ENCODE measurements at places on chromosomes 13 and 19.
A peak's percentile ranks its signal among the peaks of the same experiment; 100 is the strongest.

GRCh38 chr13:41791056-41791455 is 169.9 kb downstream of the VWA8 start:
- no peak for DNase-seq

DNA sequence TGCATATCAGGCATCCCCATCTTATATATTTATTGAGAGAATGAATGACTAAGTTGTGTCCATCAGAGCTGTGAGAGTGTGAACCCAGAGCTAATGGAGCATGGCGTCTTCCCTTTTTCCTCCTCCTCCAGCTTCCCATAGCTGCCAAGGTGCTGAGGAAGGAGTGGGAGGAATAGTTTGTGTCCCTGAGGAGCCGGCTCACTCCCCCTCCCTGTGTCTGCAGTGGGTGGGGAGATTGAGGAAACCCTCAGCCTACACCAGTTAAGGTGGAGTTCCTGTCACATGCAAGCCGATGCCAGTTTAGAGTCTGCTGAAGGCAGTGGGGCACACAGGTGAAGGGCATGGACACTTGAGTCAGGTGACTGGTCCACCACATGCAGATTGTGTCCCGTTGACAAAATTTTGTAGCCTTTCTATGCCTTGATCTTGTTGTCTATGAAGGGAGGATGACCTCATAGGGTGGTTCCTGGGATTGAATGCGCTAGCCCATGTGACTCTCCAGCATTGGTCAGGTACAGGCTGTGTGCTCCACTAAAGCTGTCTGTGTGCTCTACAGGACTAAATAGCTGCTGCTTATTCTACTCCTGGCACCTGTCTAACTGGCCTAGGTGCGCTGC is 47.6 kb upstream of the GPI start:
- no peak for DNase-seq

- DNase-seq = no peak
These were observed 755 bp upstream of the RAB3A start for GRCh38 chr19:18204394-18205199.

- DNase-seq = no peak
These were observed 529.3 kb downstream of the IRS2 start for GRCh38 chr13:109256866-109257760.

- peak; percentile 97 for DNase-seq
These were observed 1.5 kb downstream of the MIR17HG start for GRCh38 chr13:91348906-91349435.

DNA sequence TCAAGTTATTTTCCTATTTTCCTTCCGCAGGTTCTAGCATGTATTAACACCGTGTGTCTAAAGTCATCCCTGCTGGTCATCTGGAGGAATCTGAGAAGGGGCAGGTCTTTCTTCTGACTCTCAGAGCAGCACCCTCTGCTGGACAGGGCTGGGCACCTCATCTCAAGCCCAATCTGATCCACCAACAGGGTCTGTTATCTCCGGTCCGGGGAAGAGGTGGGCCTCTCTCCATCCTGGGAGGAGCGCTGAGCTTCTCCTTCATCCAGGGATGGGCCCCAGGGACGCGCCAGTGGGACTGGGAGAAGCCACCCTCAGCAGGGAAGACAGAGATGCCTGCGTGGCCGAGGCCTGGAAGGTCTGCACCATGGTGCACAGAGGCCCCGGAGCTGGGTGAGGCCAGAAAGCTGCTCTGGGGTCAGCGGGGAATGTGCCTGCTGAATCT is 26.0 kb upstream of the ZNF331 start:
- DNase-seq = no peak

- DNase-seq = no peak
These were observed 884.7 kb downstream of the DIAPH3 start for GRCh38 chr13:59279028-59279427.
